ENCODE measurements at places on chromosomes 2 and 18.
A peak's percentile ranks its signal among the peaks of the same experiment; 100 is the strongest.

GRCh38 chr2:98534761-98535160 is 73.6 kb downstream of the COA5 start:
- no peak for DNase-seq

- DNase-seq = no peak
Measured at GRCh38 chr2:207467716-207468347, 61.9 kb upstream of the CREB1 start.

DNA sequence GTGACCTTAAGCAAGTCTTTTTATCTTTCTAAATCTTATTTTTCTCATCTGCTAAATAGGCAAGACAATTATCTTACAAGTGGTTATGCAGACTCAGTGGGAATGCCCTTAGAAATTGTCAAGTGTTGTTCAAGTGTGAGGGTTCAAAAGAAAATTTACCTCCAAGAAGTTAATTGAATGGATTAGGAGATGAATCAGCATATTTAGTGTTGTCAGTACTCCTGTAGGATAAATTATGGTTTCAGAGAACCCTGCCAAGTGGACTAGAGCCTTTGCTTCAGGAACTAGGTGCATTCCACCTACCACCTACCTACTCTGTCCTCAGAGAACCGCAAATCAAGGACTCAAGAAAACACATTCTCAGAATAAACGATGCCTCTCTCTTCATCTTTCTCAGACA is 69.8 kb upstream of the KCTD1 start:
- no peak for DNase-seq

DNA sequence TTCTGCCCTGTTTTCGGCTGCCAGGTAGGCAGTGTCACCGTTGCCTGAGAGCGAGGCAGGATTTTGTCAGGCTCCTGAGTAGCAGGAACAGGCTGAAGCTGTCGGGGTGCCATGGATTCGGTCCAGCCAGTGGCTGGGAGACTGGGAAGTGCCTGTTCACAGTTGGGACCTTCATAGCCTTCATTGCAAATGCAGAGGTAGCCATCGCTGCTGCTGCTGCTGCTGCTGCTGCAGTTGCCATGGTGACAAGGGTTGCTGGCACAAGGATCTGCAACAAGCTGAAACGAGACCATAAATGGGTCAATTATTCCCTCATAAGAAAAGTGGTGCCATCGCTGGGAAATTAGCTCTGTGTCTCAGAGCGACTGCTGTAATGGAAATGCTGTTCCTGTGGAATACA is 122.7 kb downstream of the DNER start:
- no peak for DNase-seq

DNA sequence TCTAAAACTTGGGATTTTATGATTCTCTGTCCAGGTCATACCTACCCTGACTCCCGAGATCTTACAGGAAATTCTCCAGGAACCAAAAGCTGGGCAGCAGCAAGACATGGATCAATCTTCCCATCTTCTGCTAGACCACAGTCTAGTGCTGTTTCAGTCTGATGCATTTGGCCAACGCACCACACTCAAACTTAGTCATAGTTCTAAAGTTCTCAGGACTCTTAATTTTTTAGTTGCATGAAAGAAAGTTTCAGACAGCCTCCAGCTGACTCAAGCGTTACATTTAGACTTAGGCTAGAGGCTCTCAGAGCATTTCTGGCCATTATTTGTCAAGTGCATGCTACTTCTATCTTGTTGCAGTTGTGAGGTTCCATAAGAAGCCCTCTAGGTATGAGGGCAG is 230.1 kb upstream of the CCDC150 start:
- DNase-seq = no peak

GRCh38 chr18:59725142-59725541 is 27.9 kb upstream of the CCBE1 start:
- no peak for DNase-seq

DNA sequence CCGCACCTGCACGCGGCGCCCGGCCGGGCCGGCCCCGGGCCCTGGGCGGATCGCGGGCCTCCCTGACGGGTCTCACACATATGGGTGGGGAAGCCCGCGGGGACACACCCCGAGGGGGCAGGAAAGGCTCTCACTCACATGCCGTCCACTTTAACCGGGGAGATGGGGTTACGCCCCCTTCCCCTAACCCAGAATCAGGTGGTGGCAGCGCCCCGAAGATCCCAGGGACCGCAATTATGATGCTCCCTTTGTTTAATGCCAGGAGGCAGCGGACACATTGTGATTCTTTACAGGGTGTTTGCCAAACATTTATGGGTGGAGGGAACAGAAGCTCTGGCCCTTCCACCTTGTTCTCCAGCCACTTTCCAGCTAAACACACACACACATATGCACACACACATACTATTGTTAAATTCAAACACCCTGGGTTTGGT is 424 bp upstream of the ANKRD44 start:
- no peak for DNase-seq

GRCh38 chr2:206979922-206980321 is 40.6 kb downstream of the CPO start:
- DNase-seq = no peak

DNA sequence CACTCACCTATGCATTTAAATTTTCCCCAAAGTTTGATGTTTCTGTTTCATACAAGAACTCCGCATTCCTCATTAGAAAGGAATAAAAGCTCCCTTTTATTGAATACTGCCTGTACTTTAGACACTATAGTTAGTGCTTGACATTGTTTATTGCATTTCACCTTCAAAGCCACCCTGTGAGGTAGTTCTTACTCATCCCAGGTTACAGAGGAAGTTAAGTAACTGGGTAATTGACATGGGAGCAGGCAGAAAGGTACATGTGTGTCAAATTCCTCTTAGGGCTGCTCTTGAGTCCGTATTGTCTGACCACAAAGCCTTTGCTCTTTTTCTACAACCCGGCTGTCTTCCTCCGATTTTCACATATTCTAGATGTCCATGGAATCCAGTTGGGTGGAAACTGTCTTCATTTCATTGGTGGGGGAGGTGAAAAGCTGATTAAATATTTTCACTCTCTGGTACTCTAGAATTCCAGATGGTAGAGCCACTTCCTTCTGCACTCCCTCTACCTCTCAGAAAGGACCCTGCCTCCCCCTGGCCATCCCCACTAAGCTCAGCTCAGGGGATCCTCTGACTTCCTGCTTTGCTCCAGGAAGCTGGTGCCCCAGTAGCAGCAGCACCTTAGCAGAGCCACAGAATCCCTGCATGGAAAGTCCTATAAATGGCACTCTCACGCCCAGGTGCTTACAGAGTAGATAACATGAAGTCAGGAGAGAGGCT is 319.2 kb downstream of the LRATD1 start:
- no peak for DNase-seq

DNA sequence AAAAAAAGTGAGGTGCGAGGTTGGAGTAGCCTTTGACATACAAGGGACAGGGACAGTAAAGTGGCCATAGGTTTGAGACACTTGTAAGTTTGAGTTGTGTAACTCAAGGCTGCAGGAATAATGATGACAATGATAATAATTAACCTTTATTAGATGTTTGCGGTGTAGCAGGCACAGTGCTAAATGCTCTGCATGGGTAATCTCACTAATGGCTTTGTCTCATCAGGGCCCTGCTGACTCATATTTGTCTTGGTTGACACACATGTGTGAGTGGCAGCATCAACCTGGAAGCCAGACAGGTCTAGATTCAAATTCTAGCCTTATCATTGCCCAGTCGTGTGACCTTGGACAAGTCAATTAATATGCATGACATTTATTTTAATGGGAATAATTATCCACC is 126.2 kb downstream of the FSHR start:
- DNase-seq = no peak

GRCh38 chr2:191950132-191950874 is 103.4 kb upstream of the CAVIN2 start:
- no peak for DNase-seq

DNA sequence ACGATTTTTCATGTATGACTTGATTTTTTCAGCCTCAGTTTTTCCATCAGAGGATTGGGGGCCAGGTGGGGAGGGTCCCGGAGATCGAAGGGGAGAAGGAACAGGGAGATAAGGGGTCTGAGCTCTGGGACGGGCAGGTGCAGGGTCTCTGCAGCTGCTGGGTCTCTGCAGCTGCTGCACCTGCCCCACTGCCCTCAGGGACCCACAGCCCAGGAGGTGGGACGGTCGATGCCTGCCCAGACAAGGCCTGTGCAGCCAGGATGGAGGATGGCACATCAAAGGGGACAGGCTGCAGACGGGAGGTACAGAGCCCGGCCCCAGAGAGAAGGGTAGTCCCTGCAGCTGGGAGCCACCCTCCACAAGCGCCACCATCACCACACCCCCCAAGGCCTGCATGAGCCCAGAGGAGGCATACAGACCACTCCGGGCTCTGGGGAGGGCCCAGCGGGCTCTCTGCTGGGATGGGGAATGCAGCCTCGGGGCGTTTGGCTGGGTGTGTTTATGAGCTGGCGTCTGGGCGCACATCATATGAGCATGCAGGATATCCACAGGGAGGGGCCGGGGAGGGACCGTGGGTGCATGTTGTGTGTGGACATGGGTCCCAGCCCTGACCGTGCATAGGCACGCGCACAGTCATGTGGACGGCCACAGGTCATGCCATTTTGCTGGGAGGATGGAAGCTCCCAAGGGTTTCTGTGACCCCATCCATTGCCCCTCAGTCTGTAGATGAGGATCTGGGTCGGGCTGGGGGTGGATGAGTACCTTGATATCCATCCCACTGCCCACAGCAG is 34.9 kb upstream of the GPC1 start:
- no peak for DNase-seq

- no peak for DNase-seq
Measured at GRCh38 chr2:236613612-236614011, 44.0 kb downstream of the ACKR3 start.

GRCh38 chr2:28403370-28403956 is 10.8 kb downstream of the FOSL2 start:
- no peak for DNase-seq

DNA sequence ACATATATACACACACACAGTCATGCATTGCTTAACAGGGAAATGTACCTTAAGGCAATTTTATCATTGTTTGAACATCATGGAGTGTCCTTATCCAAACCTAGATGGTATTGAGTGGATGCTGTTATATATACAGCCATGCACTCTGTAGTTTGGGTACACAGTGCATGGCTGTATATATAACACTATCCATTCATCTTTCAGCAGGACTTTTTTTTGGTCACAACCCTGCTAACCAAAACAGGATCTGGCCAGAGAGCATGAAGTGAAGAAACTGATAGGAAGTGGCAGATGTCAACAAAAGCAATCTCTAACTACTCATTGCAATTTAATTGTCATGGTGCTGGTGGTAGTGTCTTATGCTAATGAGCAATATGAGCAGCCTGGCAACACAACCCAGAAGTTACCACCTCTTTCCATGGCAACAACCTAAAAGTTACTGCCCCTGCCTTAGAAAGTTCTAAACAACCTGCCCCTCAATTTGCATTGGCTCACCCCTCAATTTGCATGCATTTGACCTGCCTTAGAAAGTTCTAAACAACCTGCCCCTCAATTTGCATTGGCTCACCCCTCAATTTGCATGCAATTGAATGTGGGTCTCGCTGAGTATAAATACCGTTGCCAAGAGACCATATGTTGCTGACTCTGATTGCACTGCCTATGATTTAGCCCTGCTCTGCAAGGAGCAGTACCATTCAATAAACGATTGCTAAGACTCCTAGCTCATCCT is 434.9 kb downstream of the DSEL start:
- no peak for DNase-seq

GRCh38 chr2:169828141-169828811 is 1.0 kb downstream of the UBR3 start:
- no peak for DNase-seq

- DNase-seq = no peak
Measured at GRCh38 chr2:178068823-178069454, 3.6 kb downstream of the PDE11A start.

DNA sequence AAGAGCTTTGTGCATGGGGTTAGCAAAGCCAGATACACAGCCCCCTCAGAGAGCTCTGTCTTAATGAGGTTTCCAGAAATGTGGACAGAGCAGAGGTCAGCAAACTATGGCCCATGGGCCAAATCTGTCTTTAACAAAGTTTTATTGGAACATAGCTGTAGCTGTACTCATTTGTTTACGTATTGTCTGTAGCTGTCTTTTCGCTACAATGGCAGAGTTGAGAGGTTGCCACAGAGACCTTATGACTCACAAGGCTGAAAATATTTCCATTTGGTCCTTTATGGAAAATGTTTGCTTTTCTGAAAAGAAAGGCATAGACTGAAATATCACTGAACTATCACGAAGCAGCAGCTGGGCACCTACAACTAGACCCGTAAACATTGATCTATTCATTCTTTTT is 841.8 kb downstream of the SLC4A3 start:
- no peak for DNase-seq

- peak; percentile 25 for DNase-seq
Measured at GRCh38 chr18:78564030-78564429, 415.6 kb upstream of the SALL3 start.

GRCh38 chr2:74862020-74862964 is 28.4 kb downstream of the HK2 start:
- no peak for DNase-seq

DNA sequence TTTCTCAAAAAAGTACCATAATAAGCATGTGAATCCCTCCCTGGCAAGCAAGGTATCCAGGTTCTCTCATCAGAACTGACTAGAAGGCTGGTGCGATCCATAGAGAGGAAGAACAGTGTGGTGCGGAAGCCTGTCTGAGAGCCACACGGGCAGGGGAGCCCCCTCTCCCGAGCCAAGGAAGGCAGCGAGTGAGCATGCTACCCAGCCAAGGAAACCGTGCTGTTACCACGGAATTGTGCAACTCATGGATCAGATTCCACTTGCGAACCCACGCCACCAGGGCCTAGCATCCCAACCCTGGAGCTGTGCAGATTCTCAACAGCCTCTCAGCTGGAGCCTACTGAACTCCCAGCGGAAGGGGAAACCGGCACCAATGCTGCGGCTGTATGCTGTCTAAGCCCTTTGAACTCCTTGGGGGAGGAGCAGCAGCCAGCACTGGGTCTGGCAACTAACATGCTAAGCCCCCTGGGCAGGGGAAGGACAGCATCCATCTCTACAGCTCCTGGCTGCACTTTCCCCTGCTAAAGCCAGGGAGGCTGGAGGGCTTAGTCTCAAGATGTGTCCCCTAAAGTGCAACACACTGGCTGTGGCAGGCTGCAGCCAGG is 823.1 kb downstream of the EPHA4 start:
- DNase-seq = no peak

- no peak for DNase-seq
Measured at GRCh38 chr2:84881581-84882413, 913 bp upstream of the TRABD2A start.

GRCh38 chr2:44719562-44719961 is 221.9 kb upstream of the SIX3 start:
- no peak for DNase-seq

- no peak for DNase-seq
Measured at GRCh38 chr2:178523596-178524134, 43.4 kb downstream of the PLEKHA3 start.

DNA sequence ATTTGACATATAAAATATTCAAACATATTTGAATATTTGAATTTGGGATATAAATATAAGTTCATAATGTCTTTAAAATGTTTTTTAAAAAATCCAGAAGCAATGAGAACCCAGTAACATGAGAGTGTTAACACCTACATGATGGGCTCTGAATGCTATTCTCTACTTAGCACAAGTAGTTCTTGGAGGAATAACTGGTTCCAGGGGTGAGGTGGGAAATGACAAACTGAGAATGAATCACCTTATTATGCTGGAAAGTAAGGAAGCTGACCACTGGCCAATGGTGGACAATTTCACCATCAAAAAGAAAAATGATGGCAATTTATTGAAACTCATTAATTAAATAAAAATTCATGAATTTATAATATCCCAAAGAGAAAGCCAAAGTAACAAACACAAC is 79.6 kb upstream of the NABP1 start:
- DNase-seq = no peak

Data from vagina (tissue), 2 donors.